ENCODE measurements at places on chromosomes 6 and 20. TPM values are rescaled to one million over a fixed set of nuclear protein-coding genes. Genes with fewer than 3 reads are reported as not detected.

DNA sequence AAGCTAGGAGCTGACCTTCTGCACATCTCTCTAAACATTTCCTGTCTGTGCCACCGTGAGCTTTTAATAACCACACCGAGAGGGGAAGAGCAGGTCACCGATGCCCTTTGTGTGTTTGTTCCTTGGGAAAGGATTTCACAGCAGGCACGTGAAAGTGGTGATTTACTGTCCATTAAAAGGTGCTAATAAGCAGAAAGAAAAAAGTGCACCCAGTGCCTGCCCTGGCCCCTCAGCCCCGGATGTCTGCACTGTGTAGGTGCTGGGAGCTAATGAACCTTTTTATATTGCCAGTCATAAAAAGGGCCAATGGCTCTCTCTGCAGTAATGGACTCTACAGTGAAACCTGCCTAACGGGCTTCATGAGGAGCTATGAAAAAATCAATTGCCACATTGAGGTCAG lies 312.6 kb downstream of the C6orf118 start:
- no peak for DNase-seq
- H3K4me3 ChIP-seq = no peak overlapping the region
- H3K27ac ChIP-seq = no peak overlapping the region
- no peaks in the 10 kb centered on the region for H3K4me1 ChIP-seq
- H3K27me3 ChIP-seq = no peaks in the 10 kb centered on the region

- H3K4me3 ChIP-seq = no peak overlapping the region
- DNase-seq = no peak
- H3K27me3 ChIP-seq = no peaks in the 10 kb centered on the region
Measured at GRCh38 chr20:62511915-62512610, 36.3 kb upstream of the GATA5 start.

GRCh38 chr20:57048027-57048869 lies 218.2 kb downstream of the BMP7 start:
- no peaks in the 10 kb centered on the region for H3K36me3 ChIP-seq
- no peaks in the 10 kb centered on the region for H3K27me3 ChIP-seq
- H3K4me1 ChIP-seq = no peaks in the 10 kb centered on the region
- no peak overlapping the region for H3K4me3 ChIP-seq
- H3K27ac ChIP-seq = no peak overlapping the region

- no peaks in the 10 kb centered on the region for H3K4me1 ChIP-seq
- H3K4me3 ChIP-seq = no peak overlapping the region
- no peak overlapping the region for H3K27ac ChIP-seq
- H3K36me3 ChIP-seq = no peaks in the 10 kb centered on the region
Measured at GRCh38 chr6:162211777-162212176, 515.8 kb downstream of the PRKN start.

DNA sequence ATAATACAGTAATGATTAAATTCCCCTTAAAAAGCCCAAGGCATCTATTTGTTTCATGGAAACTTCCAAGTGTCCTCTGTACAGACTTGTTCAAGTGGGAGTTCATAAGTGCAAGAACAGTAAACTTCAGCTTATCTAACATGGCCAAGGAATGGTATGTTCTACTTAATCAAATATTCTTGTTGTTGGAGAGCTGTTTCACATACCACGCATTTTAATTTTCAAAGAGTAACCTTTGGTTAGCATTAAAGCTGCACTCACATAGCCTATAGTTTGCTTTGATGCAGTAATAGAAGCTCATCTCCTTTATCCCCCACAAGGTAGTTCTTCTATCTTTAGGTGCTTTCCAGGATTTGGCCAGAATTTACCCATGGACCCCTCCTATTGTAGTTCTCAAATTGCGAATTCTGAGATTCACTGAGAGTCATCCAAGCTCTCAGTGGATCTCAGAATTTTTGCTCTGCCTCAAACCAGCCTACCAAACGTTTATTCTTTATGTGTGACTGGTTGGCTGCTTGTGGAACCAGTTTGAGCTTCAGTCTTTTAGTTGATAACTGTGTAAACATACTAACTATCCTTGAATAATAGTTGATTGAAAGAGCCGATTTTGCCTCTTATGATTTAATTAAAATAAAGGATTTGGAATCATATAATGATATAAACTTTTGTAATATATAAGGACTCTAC lies 668.0 kb upstream of the FLRT3 start:
- no peaks in the 10 kb centered on the region for H3K36me3 ChIP-seq
- H3K27me3 ChIP-seq = no peaks in the 10 kb centered on the region
- H3K4me1 ChIP-seq = peaks cover 10% of the 10 kb centered on the region
- no peak overlapping the region for H3K27ac ChIP-seq
- DNase-seq = no peak
- H3K4me3 ChIP-seq = no peak overlapping the region

- H3K27ac ChIP-seq = no peak overlapping the region
Measured at GRCh38 chr6:170345662-170346061, 39.1 kb downstream of the FAM120B start.

DNA sequence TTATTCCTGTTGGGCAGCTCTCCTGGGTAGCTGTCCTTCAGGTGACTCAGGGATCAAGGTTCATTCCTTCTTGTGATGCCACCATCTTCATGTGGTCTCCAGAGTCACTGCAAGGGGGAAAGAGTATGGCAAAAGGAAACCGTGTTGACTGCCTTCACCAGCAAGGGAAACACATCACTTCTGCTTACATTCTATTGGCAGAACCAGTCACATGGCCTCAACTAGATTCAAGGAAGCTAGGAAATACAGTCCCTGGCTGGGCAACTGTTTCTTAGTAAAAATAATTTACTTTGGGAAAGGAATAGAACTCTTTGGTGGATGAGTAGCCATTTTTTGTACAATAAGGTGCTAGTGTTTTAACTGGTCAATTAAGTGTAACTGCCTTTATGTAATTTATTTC lies 5.3 kb downstream of the ANKRD6 start:
- peaks cover 10% of the 10 kb centered on the region for H3K4me1 ChIP-seq
- H3K27ac ChIP-seq = no peak overlapping the region
- no peaks in the 10 kb centered on the region for H3K27me3 ChIP-seq

DNA sequence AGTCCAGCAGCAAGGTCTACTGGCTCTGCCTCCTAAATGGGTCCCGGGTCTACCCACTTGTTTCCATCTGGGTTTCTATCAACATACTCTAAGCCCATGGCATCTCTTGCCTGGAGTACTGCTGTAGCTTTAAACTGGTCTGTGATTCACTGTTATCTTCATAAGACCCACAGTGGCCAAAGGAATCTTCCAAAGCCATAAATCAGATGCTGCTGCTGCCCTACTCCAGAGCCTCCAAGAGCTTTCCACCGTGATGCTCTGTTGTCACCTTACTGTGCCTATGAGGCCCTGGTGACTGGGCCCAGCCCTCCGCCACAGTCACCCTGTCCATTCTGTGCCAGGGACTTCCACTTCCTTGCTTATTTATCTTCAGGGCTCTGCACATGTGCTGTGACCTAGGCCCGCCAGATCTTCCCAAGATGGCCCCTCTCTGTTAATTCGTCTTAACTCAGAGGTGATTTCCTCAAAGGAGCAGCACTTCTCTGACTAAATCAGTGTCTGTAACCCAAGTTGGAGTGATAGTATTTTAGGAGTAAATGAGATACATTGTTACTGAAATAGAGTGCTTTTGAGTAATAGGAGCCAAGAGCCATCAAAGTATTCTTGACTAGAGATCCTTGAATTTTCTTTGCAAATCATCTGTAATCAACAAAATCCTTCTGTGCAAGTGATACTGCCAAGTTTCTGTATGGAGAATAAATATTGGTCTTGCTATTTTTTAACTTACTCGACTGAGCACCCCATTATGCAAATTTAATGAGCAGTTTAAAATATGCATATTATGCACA lies 102.5 kb downstream of the PPP1R14C start:
- H3K27me3 ChIP-seq = no peaks in the 10 kb centered on the region
- H3K27ac ChIP-seq = no peak overlapping the region
- H3K36me3 ChIP-seq = no peaks in the 10 kb centered on the region
- no peak for DNase-seq
- no peak overlapping the region for H3K4me3 ChIP-seq
- no peaks in the 10 kb centered on the region for H3K4me1 ChIP-seq

GRCh38 chr6:52535711-52536423 lies 41.0 kb downstream of the TRAM2 start:
- H3K4me1 ChIP-seq = peaks cover 22% of the 10 kb centered on the region
- no peak for DNase-seq
- H3K36me3 ChIP-seq = no peaks in the 10 kb centered on the region
- no peak overlapping the region for H3K4me3 ChIP-seq

DNA sequence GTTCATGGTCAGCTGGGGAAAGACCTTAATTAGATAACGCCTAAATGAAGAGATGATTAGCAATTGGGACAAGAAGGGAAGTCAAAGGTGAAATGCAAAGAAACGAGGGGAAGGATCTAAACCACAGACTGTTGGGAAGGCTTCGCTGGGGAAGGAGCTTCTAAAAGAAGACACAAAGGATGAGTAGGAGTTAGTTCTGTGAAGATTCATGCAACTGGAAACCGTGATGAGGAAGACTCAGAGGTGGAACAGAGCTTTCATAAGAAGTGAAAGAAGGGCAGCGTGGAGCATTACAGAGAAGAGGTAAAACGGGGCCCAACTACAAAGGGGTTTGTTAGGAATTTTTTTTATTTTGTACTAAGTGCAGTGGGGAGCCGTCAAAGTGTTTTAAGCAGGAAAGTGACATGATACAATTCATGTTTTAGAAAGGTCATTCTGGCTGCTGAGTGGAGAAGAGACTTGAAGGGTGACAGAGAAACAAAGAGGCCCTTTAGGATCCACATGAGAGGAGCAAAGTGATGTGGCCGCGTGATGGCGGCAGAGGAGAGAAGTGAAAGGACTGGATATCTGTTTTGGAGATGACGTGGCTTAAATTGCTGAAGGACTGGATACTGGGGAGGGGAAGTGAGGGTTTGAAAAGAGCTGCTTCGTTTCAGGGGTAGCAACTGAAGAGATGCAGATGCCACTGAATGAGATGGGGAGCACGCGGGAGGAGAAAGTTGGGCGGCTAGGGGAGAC lies 33.6 kb downstream of the TTI1 start:
- H3K27me3 ChIP-seq = no peaks in the 10 kb centered on the region
- no peak overlapping the region for H3K4me3 ChIP-seq
- H3K4me1 ChIP-seq = peaks cover 4% of the 10 kb centered on the region

- no peak overlapping the region for H3K27ac ChIP-seq
- H3K4me3 ChIP-seq = no peak overlapping the region
- no peak for DNase-seq
- no peaks in the 10 kb centered on the region for H3K36me3 ChIP-seq
Measured at GRCh38 chr6:147515327-147515726, 6.8 kb downstream of the SAMD5 start.

- H3K27ac ChIP-seq = no peak overlapping the region
- no peaks in the 10 kb centered on the region for H3K27me3 ChIP-seq
- H3K36me3 ChIP-seq = no peaks in the 10 kb centered on the region
Measured at GRCh38 chr20:50758469-50758868, 27.1 kb downstream of the PARD6B start.

DNA sequence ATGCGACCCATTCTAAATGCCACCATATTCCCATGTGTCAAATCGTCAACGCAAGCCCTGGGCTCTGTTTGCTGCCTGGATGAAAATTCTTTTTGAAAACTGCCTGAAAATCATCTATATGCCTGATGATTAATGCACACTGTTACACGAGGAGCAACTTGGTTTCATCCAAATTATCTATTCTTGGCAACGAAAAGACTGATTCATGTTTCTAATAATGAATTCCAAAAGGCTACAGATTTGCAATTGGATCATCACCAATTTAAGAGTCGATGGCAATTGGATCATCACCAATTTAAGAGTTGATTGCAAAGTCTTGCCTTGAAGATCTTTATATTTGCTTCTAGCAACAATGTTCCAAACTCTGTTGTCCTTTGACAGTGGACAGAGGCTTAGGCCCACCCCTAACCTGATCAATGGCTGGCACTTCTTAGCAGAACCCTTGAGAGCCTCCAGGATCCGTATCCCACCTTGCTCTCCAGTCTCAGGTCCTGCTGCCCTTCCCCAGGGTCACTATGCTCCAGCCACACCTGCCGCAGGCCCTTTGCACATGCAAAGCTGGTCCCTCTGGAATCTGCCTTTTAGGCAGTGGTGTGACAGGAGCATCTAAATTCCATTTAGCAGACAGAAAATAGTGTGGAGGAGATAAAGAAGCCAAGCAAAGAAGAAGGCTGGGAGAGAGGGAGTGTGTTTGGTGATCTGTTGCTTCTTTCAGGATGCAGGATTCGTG lies 460.9 kb upstream of the SULF2 start:
- no peaks in the 10 kb centered on the region for H3K27me3 ChIP-seq
- DNase-seq = no peak
- H3K27ac ChIP-seq = no peak overlapping the region
- H3K4me1 ChIP-seq = peaks cover 18% of the 10 kb centered on the region
- no peak overlapping the region for H3K4me3 ChIP-seq

- no peak for DNase-seq
- H3K27me3 ChIP-seq = no peaks in the 10 kb centered on the region
- no peak overlapping the region for H3K4me3 ChIP-seq
- peaks cover 6% of the 10 kb centered on the region for H3K4me1 ChIP-seq
- no peaks in the 10 kb centered on the region for H3K36me3 ChIP-seq
Measured at GRCh38 chr20:921068-921467, 4.9 kb upstream of the ANGPT4 start.

DNA sequence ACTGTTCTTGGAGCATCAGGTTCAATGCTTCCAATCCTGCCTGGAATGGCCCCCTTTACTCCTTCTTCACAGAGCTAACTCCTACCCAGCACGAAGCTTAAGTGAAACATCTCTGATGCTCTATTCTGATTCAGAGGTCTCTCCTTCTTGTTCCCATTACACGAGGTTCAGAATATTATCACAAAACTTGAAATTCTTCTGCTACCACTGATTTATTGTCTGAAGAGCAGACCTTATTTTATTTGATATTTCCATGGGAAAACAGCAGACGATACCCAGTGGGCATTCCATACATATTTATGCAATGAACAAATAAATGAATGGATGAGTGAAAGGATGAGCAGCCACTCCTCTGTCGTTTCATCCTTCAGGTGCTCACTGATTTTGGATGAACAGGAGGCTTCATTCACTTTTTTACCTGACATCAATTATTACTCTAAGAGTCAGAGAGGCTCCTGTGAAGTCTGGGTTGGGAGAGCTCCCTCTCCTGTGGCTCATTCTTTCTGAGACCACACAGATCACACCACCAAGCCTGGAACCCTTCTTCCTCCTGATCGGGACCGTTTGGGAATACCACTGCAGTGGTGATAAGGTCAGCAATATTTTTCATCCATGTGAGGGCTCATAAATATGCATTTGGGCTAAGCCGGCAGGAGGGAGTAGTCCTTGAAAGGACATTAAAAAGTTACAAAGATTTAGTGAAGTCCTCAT lies 25.8 kb downstream of the SMLR1 start:
- peaks cover 3% of the 10 kb centered on the region for H3K27me3 ChIP-seq
- no peak for DNase-seq
- H3K27ac ChIP-seq = no peak overlapping the region
- H3K36me3 ChIP-seq = no peaks in the 10 kb centered on the region

- DNase-seq = no peak
- H3K27me3 ChIP-seq = no peaks in the 10 kb centered on the region
- no peak overlapping the region for H3K27ac ChIP-seq
- no peaks in the 10 kb centered on the region for H3K36me3 ChIP-seq
Measured at GRCh38 chr20:8360035-8360434, 228.0 kb downstream of the PLCB1 start.

MYCT1 gene
- total RNA-seq = 3.6 TPM

ATRN gene
- 34.3 TPM for total RNA-seq

ADAT2 gene
- 4.3 TPM for total RNA-seq

KIF6 gene
- total RNA-seq = 0.69 TPM

PAK5 gene
- 0.07 TPM for total RNA-seq
